ENCODE measurements at places on chromosomes 1 and 21.

DNA sequence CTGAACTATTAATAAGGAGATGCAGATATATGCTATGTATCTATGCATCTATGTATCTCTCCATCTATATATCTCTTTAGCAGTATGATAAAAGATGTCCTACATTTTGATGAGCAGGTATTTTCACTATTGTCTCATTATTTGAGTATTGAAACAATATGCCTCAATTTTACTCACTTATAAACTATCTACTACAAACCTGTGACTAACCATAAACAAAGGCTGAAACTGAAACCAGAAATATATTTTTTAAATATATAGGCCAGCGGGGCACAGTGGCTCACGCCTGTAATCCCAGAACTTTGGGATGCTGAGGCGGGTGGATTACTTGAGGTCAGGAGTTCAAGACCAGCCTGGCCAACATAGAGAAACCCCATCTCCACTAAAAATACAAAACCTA is 22.0 kb downstream of the EIF4G3 start:
- DNase-seq = no peak

DNA sequence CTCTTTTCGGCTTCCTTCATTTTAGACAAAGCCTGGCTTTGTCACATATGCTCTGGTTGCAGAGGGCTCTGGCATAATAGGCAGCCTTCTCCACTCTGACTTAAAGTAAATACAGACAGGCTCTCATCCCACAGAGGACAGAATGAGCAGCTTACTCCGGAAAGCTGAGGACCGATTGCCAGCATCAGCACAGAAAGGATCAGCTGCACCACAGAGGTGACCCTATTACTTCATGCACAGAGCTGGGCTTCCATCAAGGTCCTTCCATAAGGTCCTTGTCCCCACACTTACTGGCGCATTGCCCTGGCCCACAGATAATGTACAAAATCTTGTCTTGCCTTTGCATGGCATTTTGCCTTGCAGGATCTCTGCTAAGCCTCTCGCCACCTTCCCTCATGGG is 67.6 kb downstream of the SEC16B start:
- DNase-seq = no peak

DNA sequence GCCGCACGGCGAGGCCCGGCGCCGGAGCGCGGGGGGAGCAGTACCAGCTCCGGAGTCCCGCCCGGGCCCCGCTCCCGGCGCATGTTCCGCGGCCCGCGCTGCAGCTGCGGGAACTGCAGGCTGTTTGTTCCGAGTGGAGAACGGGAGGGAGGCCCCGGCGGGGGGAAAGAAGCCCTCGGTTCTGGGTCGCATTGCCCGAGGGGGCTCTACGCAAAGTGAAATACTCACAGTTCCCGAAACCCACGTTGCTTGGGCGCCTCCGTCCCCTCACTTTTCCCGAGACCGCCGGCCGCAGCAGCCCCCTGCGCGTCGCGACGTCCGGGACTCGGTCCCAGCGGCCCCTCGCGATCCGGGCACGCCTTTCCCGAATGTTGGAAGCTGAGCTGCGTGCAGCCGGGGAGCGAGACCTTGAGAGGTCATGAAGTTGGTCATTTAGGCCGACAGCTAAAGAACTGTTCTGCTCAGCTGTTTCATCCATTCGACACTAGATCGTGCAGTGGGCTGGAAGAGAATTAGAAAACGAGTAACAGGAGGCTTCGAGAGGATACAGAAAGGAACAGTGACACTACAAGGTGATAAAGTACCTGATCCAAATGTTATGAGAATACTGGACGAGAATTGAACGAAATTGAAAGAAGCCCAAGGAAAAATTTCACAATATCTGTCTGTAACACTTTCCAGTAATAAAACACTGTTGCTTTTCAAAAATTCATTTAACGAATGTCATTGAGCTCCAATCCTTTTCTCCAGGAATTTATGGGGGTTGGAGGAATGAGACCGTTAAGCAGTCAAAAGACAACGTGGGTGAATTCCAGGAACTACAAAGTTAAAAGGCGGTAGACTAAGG is 657 bp upstream of the LIN9 start:
- DNase-seq = no peak

- no peak for DNase-seq
Measured at GRCh38 chr1:153991151-153991630, 629 bp downstream of the RPS27 start.

DNA sequence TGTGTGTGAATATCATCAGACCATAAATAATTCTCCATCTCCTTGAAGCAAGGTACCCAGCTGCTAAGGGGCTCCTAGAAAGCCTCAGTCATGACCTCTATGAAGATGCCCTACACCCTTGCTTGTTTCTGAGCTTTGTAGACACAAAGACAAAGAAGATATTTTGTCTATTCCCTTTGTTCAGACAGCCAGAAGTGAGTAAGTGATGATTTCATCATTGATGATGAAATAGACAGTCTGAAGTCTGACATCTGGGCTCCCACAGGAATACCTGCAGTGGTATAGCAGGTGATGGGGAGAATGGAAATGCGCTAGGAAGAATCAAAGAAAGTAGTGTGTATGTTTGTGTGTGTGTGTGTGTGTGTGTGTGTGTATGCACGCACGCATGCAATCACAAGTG is 82.2 kb upstream of the DPT start:
- DNase-seq = no peak

DNA sequence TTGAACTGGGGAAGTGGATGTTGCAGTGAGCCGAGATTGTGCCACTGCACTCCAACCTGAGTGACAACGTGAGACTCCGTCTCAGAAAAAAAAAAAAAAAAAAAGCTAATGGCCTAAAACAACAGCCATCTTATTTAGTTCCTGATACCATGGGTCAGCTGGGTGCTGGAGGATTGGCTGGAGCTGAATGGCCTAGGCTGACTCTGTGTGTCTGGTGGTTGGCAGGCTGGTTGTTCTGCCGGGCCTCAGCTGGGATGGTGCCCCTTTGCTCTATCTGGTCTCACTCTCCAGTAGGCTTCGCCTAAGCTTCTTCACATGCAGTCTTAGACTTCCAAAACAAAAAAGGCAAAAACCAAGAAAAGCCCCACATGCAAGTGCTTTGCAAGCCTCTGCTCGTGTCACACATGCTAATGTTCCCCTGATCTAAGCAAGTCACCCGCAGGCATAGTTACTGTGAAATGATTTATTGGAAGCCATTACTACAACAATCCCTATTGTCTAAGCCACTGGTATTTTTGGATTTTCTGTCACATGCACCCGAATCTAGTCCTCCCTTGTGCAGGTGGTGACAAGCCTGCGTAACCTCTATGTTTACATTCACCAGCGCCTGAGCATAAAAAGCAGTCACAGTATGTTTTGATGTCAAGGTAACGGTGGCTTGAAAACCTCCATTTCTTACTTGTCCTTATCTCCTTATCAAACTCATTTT is 39.6 kb upstream of the KANK4 start:
- DNase-seq = no peak

GRCh38 chr1:197917805-197918651 is 856 bp downstream of the LHX9 start:
- no peak for DNase-seq

Data from activated CD4-positive, alpha-beta memory T cell treated with anti-CD3 and anti-CD28 coated beads, Interleukin-2, amount 10 ng/mL, durations not matched to agents 7 days and 5 days (primary cell).